Stimulated activated CD4-positive, alpha-beta T cell treated with anti-CD3 and anti-CD28 coated beads, Interleukin-15, amount 100 ng/mL, for 48 hours (primary cell): ENCODE measurements at places on chromosomes 5 and 9.

DNA sequence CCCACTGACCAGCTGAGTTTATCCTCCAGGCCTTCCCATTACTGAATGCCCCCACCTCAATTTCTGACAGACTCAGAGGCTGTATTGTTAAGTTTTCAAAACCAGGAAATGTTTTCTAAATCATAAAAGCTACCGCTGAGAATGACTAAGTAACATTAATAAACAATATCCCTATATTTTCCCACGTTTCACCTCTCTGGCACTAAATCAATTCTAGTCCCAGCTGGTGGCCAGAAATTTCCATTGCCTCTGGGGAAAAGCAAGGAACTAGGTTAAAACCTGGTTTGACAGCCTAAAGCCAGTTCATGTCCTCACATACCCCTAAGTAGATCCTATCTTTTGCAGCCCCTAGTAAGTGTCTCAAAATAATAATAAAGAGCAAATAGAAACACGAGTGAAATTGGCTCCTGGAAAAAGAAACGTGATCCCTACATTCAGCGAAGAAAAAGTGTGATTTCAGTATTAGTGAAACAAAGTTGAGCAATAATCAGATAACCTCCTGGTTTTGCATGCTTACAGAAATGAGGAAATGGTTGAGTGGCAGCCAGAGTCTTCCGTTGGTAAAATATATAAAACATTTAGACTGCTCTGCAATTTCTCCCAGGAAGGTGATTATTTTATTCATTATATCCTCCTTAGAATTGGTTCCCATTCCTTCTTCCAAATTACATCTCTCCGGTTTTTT is 110.9 kb downstream of the ESM1 start:
- DNase-seq: no peak

DNA sequence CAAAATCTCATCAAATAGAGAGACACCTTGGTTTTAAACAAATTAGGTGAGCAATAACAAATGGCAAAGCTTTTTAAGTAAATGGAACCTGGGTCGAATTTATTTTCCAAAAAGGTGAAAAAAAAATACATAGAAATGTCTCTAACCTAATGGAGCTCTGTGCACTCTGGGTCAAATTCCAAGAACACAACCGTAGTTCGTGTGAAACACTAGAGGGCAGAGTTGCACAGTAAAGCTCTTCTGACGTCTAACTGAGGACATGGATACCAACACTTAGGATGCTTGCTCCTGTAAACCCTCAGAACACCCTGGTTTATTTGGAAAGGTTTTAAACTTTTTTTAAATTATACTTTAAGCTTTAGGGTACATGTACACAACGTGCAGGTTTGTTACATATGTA is 18.9 kb downstream of the MARCHF11 start:
- no peak for DNase-seq

DNA sequence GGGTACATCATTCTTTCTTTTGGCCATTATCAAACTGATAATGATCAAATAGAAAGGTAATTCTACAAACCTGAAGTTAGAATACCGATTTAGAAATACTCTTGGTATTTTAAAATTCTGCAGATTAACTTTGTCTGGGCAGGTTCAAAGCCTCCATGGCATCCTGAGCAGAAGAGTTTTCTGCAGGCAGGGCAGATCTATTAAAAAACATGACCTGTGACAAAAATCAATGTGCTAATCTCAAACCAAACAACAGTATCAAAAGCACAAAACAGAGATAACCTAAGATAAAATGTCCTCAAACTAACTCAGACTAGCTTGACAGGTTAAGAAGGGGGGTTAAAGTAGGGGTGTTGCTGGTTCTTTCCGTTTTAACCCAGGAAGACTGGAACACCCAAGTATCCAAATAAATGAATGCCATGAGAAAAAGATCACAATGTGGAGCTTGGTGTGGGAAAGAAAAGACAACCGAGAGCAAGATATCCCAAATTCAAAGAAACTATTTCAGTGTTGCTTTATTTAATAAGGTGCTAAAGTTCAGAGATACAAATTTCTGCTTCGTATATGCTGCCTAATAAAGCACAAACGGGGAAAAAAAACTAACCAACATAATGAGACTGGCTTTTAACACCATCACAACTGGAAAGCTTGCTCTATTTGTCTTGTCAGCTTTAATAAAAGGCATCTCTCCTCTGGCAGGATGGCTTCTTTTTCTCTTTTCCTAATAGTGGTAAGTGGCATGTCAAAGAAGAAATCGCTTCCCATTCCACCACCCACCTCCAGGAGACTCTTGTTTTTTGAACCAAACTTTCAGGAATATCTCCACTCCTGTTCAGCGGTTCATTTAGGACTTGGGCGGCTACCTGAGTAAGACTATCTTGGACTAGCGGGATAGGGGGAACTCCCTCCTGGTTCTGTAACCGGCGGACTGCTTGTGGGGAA is 2.3 kb downstream of the EFNA5 start:
- no peak for DNase-seq

DNA sequence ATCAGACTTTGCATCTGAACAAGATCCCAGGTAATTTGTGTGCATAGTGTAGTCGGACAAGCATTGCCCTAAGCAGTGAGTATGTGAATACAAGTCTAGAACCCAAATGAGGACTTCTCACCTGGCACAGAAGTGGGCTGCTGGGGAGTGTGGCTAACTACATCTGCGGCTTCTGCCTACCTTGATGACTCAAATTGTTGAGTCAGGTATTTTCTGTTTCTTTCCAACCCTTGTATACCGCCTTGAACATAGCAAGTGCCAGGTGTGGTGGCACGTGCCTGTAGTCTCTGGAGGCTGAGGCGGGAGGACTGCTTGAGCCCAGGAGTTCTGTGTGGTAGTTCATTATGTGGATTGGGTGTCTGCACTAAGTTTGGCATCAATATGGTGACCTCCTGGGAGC is 7.9 kb upstream of the JADE2 start:
- DNase-seq: no peak

DNA sequence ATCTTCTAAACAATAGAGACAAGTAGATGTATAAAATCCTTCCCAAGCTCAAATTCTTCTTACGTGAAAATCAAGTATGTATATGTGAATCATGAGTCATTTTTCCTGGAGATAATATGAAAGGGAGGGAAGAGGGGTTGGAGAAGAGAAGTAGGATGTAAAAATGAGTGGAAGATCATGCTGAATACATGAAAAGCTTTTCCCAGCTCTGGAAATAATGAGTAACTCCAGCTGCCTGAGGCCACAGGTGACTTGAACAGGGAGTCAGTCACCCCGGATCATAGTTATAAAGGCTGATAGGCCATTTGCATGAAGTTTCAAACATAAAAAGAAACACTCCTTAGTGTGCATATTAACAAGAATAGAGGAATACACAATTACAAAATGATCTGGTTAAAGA is 486.7 kb downstream of the EFNA5 start:
- DNase-seq: no peak

GRCh38 chr5:120510098-120510637 is 46.1 kb downstream of the PRR16 start:
- no peak for DNase-seq

- DNase-seq: no peak
Observed at GRCh38 chr5:32754284-32754683, 43.2 kb downstream of the NPR3 start.
